ENCODE measurements at places on chromosomes 3 and 15.

- DNase-seq = no peak
Measured at GRCh38 chr3:127446756-127447155, 143.8 kb downstream of the TPRA1 start.

GRCh38 chr15:92611995-92612745 is 43.4 kb downstream of the FAM174B start:
- DNase-seq = no peak

DNA sequence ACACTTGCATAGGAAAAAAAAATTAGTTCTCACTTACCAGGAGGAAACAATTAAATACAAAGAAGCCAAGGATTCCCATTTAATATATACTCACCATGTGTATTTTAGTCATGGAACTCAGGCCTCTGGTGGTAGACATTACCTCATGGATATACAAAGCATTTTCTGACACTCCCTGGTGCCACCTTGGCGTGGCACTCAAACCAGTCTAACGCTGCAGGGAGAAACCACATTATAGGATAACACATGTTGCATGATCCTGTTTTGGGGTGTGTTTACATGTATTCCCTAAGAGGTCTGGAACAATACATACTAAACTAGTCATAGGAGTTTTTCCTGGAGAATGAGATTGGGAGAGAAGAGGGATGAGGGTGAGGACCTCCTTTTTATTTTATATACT is 5.9 kb upstream of the RTF1 start:
- DNase-seq = no peak

DNA sequence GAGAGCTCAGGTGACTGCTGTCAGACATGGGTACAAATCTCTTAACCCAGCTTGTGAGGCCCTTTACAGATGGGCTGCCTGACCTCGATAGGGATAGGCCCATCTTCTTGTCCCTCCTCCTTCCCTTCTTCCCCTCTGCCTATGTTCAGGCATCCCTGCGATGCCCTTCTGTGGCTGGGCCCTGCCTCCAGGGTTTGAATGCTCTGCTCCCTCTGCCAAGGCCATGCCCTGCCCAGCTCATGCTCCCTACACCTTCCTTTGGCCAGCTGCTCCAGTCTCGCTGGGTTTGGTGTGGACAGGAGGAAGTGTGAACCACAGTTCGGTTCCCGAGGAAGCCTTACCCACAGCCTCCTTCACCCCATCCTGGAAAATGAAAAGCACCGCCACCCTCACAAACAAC is 4.3 kb downstream of the FYCO1 start:
- DNase-seq = no peak

DNA sequence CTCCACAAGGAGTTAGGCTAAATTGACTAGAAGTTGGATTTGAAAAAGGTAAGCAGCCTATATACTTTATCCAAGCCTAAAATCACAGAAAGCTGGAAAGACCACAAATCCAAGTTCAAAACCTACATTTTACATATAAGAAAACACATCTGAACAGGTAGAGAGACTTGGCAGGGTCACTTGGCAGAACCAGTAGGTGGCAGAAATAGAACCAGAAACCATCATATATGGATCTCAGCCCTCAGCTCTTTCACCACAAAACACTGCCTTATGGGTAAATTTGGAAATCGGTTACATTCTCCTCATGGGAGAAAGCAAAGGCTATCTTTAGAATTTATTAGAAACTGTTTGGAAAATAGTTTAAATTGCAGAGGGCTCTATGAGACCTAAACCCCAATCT is 44.2 kb downstream of the MKRN2 start:
- no peak for DNase-seq

DNA sequence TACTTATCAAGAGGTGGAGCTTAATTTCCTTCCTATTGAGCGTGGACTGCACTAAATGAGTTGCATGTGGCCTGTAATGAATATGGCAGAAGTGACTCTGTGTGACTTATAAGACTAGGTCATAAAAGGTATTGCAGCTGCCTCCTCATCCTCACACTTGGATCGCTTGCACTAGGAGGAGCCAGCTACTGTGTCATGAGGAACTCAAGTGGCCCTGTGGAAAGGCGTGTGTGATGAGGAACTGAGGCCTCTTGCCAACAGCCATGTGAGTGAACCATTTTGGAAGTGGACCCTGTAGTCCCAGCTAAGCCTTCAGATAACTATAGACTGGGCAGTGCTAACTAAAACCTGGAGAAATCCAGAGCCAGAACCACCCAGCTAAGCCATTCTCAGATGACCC is 7.1 kb upstream of the SLC30A4 start:
- no peak for DNase-seq

GRCh38 chr15:90003736-90004135 is 2.6 kb downstream of the ZNF710 start:
- DNase-seq = no peak

GRCh38 chr3:126960604-126960995 is 22.3 kb upstream of the PLXNA1 start:
- DNase-seq = no peak

DNA sequence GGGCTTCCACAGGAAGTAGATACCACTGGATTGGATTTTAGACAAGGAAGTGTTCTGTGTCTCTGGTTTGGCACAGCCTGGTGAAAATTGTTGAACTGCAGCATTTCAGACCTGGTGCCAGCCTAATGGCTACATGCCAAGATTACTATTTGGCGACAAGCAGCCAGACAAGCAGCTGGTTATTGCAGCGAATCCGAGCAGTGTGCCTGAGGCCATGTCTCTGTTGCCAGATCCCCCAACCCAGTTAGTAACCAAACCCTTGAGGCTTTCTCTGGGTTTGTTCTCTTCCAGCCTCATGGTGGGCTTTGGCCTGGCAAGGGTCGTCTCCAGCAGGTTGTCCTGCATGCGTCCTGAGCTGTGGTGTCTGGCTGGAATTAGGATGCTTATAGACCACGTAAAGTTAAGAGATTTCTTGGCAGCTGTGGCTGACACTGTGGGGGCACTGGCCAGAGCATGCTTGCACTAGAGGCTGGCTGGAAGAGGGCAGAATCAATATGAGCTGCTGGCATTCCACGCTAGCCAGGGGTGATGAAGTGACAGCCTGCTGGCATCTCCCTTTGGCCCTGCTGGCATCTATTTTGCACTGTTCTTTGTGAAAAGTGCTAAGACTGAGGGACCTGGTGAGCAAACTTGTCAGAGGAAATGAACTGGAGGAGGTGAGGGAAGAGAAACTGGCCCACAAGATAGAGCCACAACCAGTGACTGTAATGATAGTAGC is 172.6 kb downstream of the RBMS3 start:
- DNase-seq = no peak

DNA sequence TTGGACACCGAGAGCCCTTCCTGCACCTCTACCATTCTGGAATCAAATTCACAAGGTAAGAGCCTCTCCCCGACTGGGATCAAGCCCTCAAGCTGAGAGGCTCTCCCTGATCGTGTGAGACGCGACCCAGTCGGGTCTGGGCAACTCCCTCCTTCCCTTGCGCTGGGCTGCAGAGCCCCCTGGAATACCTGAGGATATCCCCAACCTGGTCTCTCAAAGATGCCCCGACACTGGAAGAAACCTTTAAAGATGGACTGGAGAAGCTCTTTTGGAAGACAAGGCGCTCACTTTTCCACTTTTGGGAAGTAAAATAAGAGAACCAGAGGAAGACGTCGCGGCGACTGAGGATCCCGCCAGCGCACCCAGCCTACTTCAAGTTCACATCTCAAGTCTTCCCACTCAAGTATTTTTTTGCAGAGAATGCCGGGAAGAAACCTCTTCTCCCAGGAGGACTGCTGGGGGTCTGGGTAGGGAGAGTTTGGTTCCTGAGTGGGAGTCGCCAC is 33.8 kb downstream of the ZIC4 start:
- no peak for DNase-seq

- no peak for DNase-seq
Measured at GRCh38 chr3:49484471-49484870, 14.4 kb downstream of the DAG1 start.

- no peak for DNase-seq
Measured at GRCh38 chr3:86774082-86774691, 216.8 kb downstream of the VGLL3 start.

- no peak for DNase-seq
Measured at GRCh38 chr3:82088749-82089148, 327.3 kb upstream of the GBE1 start.

DNA sequence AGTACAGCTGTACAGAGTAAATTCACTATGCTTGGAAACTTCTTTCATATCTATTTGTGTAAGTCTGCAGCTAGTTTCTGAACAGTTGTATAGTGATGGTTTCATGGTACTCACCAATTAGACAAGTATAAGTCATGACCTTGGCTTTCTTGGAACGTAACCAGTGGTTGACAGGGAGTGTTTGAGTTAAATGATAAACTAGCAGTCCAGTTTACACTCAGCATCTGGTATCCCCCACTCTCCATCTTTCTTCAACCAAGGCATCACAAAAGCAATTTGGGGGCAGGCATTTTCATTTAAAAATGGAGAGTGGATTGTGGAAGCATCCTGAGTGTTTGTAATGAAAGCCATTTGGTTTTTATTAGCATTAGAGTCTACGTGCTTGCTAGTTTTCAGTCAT is 26.0 kb downstream of the MME start:
- DNase-seq = no peak

- peak; percentile 78 for DNase-seq
Measured at GRCh38 chr15:95132774-95133173, 901.4 kb downstream of the MCTP2 start.

DNA sequence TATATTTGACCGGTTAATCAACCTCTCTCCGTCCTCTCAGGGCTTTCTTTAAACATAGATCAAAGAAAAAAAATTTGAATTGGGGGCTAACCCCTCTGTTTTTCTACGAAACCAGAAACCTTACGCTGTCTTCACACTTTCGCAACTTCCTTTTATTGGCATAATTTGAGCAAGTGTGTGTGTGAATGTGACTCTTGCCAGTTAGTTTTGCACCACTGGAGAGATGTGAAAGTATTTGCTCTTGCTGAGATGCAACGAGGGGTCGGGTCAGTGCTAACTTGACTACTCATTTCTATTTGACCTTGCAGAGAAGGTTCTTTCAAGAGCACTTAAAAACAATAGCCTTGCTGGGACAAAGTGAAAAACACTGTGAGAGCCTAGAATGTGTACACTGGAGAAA is 81.2 kb downstream of the FAM43A start:
- no peak for DNase-seq

GRCh38 chr3:53155760-53156159 is 5.2 kb upstream of the PRKCD start:
- no peak for DNase-seq

- no peak for DNase-seq
Measured at GRCh38 chr3:72582211-72582878, 265.9 kb downstream of the SHQ1 start.

Data from HS-5 (cell line).